Frontal cortex (tissue), 4 donors: ENCODE measurements at places on chromosomes 16 and 17. TPM values are rescaled to one million over a fixed set of nuclear protein-coding genes. Genes with fewer than 3 reads are reported as not detected.

Gene CDH16
- total RNA-seq, result not detected

Gene ABI3
- 0.41 TPM for total RNA-seq

Gene KCNJ18
- not detected for total RNA-seq

Gene PRR35
- not detected for total RNA-seq

Gene CD300LF
- total RNA-seq, result 0.41 TPM

Gene TBC1D3E
- 0.41 TPM for total RNA-seq

Gene KCNH4
- total RNA-seq, result 0.41 TPM

Gene CDRT15L2
- total RNA-seq, result not detected

Gene ITGA3
- 20.0 TPM for total RNA-seq

Gene EVPL
- not detected for total RNA-seq

Gene NPIPA3
- total RNA-seq, result 0.41 TPM

Gene WSB1
- total RNA-seq, result 187 TPM

Gene TP53TG3
- total RNA-seq, result not detected

Gene GPRC5C
- total RNA-seq, result 5.3 TPM

Gene PRSS36
- total RNA-seq, result 1.6 TPM

Gene MFSD6L
- not detected for total RNA-seq

Gene KRT28
- not detected for total RNA-seq

Gene CAMKK1
- total RNA-seq, result 9.0 TPM

Gene FOXN1
- not detected for total RNA-seq

Gene SLC13A2
- total RNA-seq, result not detected

Gene C1QL1
- total RNA-seq, result 1.2 TPM

Gene NUPR1
- total RNA-seq, result under 0.01 TPM

Gene YBX2
- 1.2 TPM for total RNA-seq

Gene IL17C
- total RNA-seq, result not detected

Gene CMTM4
- total RNA-seq, result 51.0 TPM

Gene FGF11
- 5.3 TPM for total RNA-seq

Gene EMC6
- 7.3 TPM for total RNA-seq

Gene ALOX15
- not detected for total RNA-seq

Gene HES7
- total RNA-seq, result 1.2 TPM

Gene EME1
- 1.2 TPM for total RNA-seq

Gene KRT24
- not detected for total RNA-seq

Gene GAS2L2
- under 0.01 TPM for total RNA-seq

Gene MYH13
- total RNA-seq, result not detected

Gene NEUROD2
- total RNA-seq, result 44.8 TPM

Gene ABCA3
- total RNA-seq, result 36.3 TPM

Gene DCAF7
- total RNA-seq, result 26.1 TPM

Gene MARVELD3
- total RNA-seq, result not detected

Gene COPS3
- 119 TPM for total RNA-seq

Gene TNP2
- total RNA-seq, result not detected

Gene KRT36
- total RNA-seq, result not detected

Gene PYY
- not detected for total RNA-seq

Gene RHOT1
- 156 TPM for total RNA-seq

Gene CSHL1
- not detected for total RNA-seq

Gene CDRT15
- total RNA-seq, result not detected

Gene NLGN2
- 8.2 TPM for total RNA-seq
